ENCODE measurements at places on chromosomes 4 and X.

DNA sequence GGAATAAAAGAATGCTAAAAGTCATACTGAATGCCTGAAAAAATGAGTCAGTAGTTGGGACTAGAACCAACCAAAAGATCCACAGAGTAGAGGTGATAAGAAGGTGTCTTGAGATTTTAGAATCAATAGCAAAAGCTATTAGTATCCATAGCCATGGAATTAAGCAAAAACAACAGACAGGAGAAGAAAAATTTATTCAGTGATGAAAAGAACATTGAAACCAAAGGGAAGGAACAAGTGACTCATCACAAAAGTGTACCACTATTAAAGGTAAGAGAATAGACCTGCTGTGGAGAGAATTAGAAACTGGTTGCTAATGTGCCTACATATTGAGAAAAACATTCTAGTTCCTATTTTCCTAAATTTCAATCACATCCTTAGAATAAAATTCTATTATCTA is 182.0 kb upstream of the NEIL3 start:
- no peak for DNase-seq

GRCh38 chrX:110851780-110852179 is 56.2 kb upstream of the CHRDL1 start:
- peak; percentile 2 for DNase-seq

GRCh38 chrX:123330229-123330942 is 146.3 kb downstream of the GRIA3 start:
- DNase-seq: no peak

- DNase-seq: no peak
Measured at GRCh38 chr4:93355411-93355810, 473.1 kb upstream of the ATOH1 start.

DNA sequence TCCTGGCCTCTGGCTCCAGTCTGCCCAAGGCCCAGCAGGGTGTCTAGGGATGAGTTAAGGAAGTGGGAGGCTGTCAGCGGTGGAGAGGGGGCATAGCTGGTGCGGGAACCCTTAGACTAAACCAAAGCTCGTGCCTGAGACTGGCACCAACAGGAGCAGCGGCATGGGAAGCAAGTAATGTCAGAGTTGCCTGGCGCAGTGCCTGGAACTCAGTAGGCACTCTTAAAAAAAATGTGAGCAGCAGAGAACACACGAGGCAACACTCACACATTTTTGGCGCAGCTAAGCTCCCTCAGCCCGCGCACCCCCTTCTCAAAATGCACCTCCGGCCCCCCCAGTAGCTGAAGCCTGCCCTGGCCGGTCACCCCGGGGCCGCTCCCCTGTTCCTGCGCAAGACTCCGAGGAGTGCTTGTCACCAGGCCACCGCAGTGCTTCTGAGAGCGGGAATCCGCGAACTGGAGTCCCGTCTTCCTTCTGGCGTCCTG is 583 bp downstream of the GABRE start:
- no peak for DNase-seq

GRCh38 chrX:28016823-28017222 is 35.6 kb upstream of the DCAF8L1 start:
- DNase-seq: no peak

DNA sequence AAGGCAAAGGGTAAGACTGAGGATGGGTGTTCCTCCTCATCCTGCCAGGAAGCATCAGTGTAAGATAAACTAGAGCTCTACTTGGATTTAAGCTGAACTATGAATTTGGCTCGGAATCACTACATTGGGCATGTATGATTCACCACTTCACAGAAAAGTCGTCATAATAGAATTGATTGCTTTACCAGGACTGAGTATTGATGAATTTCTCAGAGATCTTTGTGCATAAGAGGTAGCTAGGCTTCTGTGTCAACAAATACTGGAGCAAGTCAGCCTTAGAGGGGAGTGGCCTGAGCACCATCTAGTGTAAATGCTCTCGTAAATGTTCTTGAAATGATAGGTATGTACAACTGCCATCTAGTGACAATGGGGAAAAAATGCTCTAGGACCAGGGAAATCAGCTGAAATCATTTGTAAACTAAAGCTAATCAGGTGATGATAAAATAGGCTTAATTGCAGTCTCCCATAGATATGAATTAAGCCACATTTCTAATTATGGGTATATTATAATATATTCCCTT is 309.5 kb upstream of the FMR1 start:
- DNase-seq: no peak

- DNase-seq: no peak
Measured at GRCh38 chr4:31741326-31741725, 1021.2 kb downstream of the PCDH7 start.

DNA sequence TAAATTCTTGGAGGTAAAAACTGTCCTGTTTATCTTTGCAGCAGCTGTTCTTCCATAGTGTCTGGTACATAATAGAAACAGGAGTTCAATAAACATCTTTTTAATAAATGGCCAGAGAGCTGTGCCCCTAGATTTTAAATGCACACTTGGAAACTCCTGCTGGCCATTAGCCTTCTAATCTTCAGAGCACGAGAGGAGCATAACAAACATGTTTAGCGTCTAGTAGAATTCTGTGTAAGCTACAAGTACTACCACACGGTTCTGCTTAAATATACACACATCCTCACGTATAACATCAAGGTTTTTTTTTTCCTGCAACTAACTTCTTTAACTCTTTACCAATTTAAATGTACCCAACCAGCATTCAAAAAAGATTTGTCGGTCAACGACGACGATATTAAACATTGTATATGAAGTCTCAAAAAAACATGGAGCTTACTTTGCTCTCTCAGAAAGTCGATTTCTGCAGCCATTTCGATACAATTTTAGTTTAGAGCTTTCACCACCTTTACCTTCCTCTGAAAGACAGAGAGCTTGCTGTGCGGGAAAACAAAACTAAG is 628 bp downstream of the SCLT1 start:
- DNase-seq: peak; percentile 8

DNA sequence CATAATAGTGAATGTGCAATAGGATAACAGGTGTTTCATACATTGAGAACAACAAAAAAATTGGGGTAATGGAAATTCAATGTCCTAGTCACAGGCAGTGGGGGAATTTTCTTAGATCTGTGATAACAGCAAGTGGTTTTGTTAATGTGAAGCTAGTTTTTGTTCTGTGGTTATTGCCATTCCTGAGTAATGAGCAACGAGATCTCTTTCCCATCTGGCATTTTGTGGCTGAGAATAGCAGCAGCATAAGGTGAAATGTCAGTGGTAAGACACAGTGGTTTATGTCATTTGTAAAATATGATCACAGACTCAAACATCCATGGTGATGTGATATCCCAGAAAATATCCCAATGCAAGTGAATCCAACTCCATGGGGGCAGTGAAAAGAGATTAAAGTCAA is 497.5 kb downstream of the KCNIP4 start:
- no peak for DNase-seq

DNA sequence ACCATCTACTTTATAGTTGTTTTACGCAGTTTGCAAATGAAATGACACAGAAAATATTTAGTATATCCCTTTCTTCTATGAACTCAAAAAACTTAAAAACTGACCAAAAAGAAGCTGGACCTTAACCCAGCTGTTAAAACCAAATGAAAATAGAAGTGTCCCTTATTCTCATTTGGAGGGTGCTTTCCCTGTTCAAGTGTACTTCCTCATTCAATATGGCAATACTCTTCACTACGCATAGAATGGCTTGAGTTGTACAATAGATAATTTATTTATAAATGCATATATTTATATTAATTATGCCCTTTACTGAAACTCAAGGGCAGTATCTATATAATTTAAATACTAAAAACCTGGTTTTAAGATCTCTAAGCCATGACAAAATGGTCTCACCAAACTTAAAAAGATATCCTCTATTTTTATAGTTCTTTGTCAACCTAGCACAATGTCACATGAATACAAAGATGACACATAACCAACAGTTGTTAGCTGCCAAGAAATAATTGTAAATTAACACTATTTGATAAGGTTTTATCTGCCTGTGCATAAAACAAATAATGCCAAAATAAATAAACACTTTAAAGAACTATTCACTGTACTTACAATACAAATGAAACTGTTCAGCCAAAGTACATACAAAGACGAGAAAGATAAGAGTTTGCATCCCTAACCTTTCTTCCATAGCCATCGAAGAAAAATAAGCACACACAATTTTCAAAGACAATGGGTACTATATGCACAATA is 25.2 kb downstream of the YTHDC1 start:
- no peak for DNase-seq

DNA sequence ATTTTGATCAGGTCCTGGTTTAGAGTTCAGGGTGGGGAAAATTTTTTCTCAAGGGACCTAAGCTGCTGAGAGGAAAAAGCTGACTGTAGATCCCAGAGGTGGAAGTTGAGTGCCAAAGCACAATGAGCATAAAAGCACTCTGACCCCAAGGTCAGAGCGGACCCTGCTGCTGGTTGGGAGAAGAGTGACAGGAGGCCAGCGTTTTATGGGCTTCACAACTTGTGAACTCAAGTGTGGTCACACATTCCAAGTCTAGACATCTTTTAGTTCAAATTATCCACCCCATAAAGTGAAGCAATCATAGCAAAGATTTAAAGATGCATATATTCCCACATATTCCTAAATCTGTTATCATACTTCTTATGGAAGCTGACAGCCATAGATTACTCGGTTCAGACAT is 220.3 kb downstream of the CHIC2 start:
- no peak for DNase-seq

DNA sequence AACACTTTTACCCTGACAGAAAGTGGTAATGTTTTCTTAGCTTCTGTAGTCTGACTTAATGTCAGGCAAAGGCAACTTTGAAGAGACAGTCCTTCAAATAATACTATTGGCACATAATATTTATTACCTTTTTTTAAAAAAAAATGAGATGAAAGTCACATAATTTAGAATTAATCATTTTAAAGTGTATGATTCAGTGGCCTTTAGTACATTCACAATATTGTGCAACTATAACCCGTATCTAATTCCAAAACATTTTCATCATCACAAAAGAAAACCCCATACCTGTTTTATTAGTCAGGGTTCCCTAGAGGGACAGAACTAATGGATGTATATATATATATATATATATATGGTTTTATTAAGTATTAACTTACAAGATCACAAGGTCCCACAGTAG is 94.8 kb upstream of the TEX13A start:
- DNase-seq: no peak

DNA sequence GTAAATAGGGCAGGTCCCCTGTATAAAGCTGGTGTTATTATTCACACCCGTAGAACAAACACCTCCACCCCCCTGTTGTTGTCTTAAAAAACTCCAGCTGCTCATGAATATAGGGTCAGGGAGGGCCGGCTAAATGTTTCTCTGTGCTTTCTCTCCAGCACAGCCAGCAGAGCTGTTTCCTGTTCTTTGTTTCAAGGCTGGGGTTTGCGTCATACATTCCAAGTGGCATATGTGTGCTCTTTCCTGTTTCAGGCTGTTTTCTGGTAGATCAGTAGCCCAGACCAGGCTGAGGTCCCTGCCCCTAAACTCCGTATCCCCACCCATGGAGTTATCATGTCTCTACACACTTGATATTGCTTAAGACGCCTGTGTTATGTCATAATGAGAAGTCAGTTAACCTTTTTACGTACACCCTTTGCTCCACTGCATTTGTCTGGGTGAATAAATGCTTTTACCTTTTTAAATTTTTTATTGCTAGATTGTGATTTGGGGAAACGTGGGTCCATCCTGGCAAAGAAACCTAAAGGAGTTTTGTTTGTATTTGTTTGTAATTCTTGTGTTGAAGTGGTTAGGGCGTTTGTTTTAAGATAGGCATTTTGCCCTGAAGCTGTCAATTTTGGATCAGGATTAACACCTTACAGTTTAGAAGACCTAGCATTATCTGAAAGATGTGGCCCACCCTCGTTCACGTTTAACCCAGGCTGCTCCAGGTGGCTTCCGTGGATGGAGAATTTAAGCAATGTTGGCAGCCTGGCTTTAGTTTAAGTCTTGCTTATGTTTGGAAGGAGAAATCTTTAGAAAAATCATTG is 3.3 kb downstream of the KLF3 start:
- peak; percentile 95 for DNase-seq

DNA sequence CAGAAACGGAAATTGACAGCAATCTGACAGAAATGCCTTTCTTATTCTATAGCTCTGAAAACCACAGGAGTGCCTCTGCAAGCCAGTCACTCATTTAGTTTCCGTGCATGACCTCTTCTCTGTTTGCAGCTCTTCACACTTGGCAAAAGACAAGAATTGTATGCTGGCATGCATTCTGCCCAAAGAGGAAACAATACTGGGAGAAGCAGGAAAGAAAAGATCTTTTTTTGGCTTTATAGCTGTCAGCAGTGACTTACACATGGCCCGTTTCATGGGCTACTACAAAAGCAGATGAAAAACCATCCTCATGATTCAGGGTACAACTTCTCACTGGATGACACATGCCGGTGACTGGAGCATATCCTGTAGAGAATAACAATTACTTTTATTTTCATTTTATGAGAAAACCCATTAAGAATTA is 249.4 kb downstream of the ADAMTS3 start:
- DNase-seq: peak; percentile 70

- DNase-seq: no peak
Measured at GRCh38 chrX:153731845-153732215, 7.2 kb downstream of the ABCD1 start.

GRCh38 chr4:38568768-38569167 is 95.2 kb upstream of the KLF3 start:
- DNase-seq: no peak

GRCh38 chr4:3320361-3321023 is 27.7 kb downstream of the RGS12 start:
- DNase-seq: no peak

GRCh38 chr4:107721436-107722100 is 1.5 kb upstream of the PAPSS1 start:
- no peak for DNase-seq

- DNase-seq: no peak
Measured at GRCh38 chrX:134502686-134503085, 42.7 kb downstream of the HPRT1 start.

- DNase-seq: peak; percentile 36
Measured at GRCh38 chr4:34181311-34181841, 2062.9 kb downstream of the ARAP2 start.

- no peak for DNase-seq
Measured at GRCh38 chrX:40327085-40327484, 229.3 kb upstream of the BCOR start.

DNA sequence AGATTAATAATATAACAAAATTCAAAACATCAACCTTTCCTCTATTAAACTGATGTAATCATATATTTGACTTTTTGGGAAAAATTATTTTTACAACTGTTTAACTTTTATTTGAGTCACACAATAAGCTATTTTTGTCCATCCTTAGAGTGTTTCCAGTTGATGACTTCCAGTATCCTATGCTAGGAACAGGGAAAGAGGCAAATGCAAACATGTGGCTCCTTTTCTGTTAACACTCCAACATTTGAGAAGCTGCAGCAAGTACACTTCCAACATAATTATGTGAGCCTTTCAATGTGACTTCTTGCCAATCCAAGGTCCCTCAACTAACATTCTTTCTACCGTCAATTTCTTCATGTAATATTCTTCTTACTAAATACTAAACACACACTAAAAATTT is 117.7 kb downstream of the PPA2 start:
- no peak for DNase-seq

- no peak for DNase-seq
Measured at GRCh38 chrX:130869239-130869638, 33.8 kb downstream of the ENOX2 start.

- peak; percentile 49 for DNase-seq
Measured at GRCh38 chr4:150305995-150306394, 227.8 kb downstream of the DCLK2 start.

GRCh38 chr4:85864259-85865205 is 389.6 kb downstream of the ARHGAP24 start:
- DNase-seq: no peak

GRCh38 chr4:48237996-48238645 is 31.5 kb downstream of the TEC start:
- no peak for DNase-seq

Measured in stromal cell of bone marrow (primary cell).